Occipital lobe (tissue), 3 donors: ENCODE measurements at places on chromosomes 7 and 10. TPM values are rescaled to one million over a fixed set of nuclear protein-coding genes. Genes with fewer than 3 reads are reported as not detected.

Gene FAM25C
- total RNA-seq = not detected

Gene PLCE1
- total RNA-seq = 10.1 TPM

Gene FGFR2
- 71.9 TPM for total RNA-seq

Gene PON1
- not detected for total RNA-seq

Gene LBX1
- total RNA-seq = not detected

Gene CYP26C1
- 0.16 TPM for total RNA-seq

Gene CYP17A1
- total RNA-seq = not detected

Gene EFCAB10
- 3.3 TPM for total RNA-seq

Gene CALML3
- not detected for total RNA-seq

Gene ENO4
- total RNA-seq = 0.78 TPM

Gene GRM3
- 179 TPM for total RNA-seq

Gene CPN1
- not detected for total RNA-seq

Gene OGDH
- total RNA-seq = 40.9 TPM

Gene SVIL
- total RNA-seq = 14.5 TPM

Gene BHLHA15
- 10.0 TPM for total RNA-seq

Gene PRKAR2B
- 227 TPM for total RNA-seq

Gene CCDC3
- 12.8 TPM for total RNA-seq

Gene GIGYF1
- 15.4 TPM for total RNA-seq

Gene TMEM196
- total RNA-seq = 10.1 TPM

Gene AGAP5
- total RNA-seq = 6.6 TPM

Gene ANXA8
- not detected for total RNA-seq

Gene SLIT1
- 42.7 TPM for total RNA-seq

Gene DAGLB
- total RNA-seq = 27.9 TPM

Gene ATOH7
- 1.4 TPM for total RNA-seq

Gene AP5Z1
- total RNA-seq = 14.7 TPM

Gene NPC1L1
- total RNA-seq = 0.16 TPM

Gene WNT16
- 1.2 TPM for total RNA-seq

Gene ACSL5
- 3.0 TPM for total RNA-seq

Gene NODAL
- 2.2 TPM for total RNA-seq

Gene INHBA
- total RNA-seq = 33.1 TPM

Gene GIMAP4
- 11.4 TPM for total RNA-seq

Gene HTR5A
- total RNA-seq = 0.62 TPM

Gene PIP
- not detected for total RNA-seq

Gene GARIN1A
- total RNA-seq = 1.7 TPM

Gene MRC1
- total RNA-seq = 4.5 TPM

Gene TASOR2
- 86.1 TPM for total RNA-seq

Gene CTAGE6
- total RNA-seq = not detected

Gene NKX2-3
- total RNA-seq = not detected
